ENCODE measurements at places on chromosomes 3 and 15.

DNA sequence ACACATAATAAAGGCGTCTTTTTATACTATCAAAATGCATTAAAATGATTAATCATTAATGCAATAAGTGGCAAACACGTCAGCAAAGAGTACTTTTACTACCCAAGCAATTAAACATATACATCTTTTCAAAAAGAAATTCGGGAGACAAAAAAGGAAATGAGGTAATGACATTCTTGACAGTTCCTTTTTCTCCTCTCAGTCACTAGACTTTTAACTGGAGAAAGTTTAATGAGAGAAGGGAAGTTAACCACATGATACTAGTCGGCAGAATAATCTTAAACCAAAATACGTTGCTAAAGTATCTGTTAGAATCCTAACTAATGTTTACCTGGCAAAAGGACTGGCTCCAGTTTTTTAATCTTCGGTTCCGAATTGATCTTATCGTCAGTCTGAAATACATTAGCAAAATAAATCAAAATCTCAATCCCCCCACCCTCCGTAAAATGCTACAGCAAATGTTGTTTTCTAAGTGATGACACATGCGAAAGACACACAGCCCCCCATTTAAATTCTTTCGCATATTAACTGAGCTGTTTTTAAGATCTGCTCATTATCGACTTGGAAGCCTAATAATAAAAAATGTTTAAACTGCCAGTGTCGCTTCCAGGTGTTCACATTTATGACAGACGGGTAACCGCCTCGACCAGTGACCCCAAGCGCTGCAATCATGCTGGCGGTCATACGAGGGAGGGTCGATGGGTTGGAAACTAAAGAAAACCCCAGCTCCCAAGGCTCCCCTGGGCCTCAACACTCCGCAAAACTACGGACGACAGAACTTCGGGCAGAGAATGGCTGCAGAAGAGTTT is 778 bp downstream of the MTMR10 start:
- DNase-seq = no peak

DNA sequence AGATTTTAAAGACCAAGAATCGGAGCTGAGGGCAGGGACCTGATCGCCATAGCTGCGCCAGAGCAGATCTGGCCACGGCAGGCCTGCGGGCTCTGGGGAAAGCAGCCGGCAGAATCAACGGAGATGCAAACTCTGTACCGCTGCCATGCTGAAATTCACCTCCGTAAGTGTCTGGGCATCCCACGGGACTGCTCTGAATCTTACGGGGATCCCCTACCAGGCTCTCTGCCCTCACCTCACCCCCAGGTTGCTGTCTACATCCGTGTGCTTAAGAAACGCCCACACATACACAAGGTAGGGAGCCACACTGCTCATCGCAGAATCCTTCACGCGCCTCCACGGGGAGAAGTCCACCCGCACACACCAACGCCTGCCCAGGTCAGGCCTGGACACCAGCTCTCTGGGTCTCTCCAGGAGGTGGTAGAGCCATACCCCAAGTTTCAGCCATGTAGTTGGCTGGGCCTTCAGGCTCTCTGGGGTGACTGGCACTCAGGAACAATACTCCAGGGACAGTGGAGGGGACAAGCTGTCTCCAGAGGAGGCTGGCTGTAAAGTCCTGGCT is 33.5 kb downstream of the FAM174B start:
- no peak for DNase-seq

GRCh38 chr3:118000219-118000618 is 1034.4 kb downstream of the IGSF11 start:
- DNase-seq = no peak

DNA sequence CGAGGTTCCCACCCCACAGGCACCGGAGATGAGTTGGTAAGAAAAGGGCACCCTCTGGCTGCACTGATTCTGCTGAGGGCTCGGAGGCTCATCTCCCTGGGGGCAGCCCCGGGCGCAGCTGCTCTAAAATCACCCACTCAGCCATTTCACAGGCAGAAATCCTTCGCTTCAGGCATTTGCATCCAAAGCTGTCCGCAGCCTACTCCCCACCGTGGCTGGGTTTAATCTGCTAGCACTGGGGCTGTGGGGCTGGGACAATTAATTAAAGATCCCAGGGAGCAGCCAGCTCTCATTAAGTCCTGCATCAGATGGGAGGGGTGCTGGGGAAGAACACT is 104.3 kb upstream of the PRR20G start:
- no peak for DNase-seq

- DNase-seq = no peak
These were observed 289.7 kb upstream of the CHRM5 start for GRCh38 chr15:33678602-33679001.

DNA sequence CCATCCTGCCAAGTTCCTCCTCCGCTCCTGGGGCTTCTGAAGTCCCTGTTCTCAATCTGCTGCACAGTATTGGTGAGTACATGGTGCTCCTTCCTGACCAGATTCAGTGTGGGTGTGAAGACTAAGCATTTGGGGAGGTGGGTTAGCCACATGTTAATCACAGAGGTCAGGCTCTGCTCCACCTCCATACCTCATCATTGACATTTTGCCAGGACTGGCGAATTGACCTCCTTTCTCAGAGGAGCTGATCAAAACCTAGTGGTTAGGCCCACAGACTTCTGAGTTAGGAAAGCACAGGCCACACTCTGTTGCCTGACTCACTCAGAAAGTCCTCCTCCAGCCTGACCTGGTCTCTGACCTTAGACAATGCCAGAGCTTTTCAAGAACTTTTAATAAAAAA is 8.4 kb upstream of the RPS17 start:
- no peak for DNase-seq

GRCh38 chr3:69842789-69843188 is 103.5 kb downstream of the MITF start:
- DNase-seq = no peak

DNA sequence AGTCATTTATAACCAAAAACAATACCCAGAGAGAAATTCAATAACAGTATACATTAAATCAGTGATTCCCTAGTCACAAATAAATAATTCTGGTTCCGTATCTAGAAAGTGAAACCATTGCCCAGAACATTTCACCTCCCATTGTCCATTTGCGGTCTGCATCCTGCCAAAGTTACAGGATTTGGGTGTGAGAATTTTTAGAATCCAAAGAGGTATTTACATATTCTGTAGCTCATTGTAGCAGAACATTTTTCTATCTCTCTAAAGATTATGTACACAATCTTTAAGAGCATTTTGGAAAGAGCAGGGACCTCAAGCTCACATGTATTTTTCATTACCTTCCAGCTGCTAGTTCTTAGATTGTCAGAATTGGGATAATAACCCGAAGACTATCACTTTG is 261.6 kb downstream of the CHL1 start:
- no peak for DNase-seq

GRCh38 chr3:112617285-112617684 is 23.7 kb downstream of the CCDC80 start:
- no peak for DNase-seq

DNA sequence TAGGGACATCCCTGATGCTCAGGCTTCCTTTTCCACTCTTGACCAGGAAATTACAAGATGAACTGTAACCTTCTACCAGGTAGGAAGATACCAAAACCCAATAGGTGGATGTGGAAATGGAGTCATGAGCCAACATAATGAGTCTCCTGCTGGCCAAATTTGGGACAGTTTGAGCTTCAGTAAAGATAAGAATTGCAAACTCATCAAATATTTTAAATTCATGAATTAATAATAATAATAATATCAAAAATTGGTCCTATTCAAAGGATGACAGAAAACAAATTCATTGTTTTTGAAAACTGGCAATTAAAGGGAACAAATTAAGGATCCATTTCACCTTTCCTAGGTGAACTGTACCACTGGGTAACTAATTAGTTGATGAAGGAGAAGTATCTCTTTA is 309.7 kb downstream of the NEK10 start:
- no peak for DNase-seq

GRCh38 chr3:195098741-195099525 is 172.0 kb downstream of the XXYLT1 start:
- DNase-seq = no peak

DNA sequence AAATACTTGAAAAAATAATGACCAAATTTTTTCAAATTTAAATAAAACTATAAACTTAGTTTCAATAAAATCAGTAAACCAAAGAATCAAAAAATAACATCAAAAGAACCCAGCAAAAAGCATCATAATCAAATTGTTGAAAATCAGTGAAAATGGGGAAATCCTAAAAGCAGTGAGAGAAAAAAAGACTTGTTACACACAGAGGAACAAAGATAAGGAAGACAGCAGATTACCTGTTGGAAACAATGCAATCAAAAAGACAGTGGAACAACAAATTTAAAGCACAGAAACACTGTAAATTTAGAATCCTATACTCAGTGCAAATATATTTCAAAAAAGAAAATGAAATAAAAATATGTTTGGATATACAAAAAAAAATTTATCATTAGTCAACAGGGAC is 156.2 kb upstream of the LMCD1 start:
- no peak for DNase-seq

GRCh38 chr3:162437480-162437879 is 940.9 kb downstream of the OTOL1 start:
- DNase-seq = no peak

GRCh38 chr3:17258823-17259436 is 374.2 kb downstream of the PLCL2 start:
- no peak for DNase-seq

DNA sequence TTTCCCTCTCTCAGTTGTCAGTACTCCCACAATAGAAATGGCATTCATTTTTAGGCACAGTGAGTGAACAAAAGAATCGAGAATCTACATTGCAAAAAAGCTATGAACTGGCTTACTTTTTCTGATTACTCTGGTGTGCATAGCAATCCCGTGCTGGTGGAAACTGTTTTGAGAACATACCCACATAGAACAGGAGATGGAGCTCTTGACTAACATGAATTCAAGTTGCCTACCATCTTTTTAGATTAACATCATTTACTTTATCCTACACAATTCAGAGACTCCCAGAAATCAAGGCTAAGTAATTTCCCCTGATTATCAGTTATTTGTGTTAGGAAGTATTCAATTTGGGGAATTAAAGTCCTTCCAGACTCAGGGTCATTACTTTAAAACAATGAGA is 326.6 kb downstream of the ARPP21 start:
- no peak for DNase-seq

DNA sequence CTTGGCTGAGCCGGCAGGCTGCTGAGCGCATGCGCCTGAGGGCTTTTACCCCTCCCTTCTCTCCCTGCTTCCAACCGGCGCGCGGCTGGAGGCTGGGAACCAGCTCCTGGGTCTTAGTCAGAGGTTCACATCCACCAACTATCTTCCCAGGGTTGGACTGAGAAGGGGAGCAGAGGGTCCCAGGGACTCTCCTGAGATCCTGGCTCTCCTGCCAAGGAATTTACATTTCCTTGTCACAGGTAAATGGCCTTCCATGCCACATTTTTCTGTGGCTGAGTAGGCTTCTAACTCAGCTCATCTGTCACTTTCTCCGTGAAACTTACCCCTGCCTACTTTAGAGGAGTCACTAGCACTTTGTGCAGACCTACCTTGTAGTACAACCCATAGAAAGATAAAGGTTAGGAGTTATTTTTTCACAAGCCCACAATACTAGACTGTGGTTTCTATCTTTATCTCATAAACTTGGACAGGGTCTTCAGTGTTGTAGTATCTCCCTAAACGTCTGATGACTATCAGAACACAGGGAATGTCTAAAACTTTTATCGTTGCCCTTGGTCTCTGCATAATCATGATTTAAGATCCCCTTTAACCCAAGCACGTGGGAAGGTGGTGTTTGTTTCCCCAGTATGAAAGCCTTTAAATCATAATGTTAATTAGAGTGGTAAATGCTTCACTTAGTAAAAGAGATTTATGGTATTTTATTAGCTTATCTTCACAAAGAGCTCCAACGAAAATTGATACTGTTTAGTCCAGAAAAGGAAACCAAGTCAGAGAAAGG is 638 bp upstream of the TBC1D5 start:
- no peak for DNase-seq

DNA sequence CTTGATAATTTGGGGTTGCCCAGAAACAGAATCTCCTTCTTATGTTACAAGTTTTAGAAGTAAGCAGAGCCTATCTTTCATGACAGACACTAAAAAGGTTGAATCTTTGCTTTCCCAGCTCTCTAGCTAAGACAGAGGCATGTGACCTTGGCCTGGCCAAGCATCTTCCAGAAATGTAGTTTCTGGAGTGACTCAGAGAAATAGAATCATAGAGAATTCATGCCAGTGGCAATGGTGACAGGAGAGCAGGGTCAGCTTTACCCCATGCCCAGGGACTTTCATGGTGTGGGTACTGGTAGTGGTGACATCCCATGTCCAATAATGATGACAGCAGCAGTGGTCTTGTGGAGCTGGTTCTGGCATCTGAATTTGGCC is 4.0 kb upstream of the PARP6 start:
- DNase-seq = no peak

DNA sequence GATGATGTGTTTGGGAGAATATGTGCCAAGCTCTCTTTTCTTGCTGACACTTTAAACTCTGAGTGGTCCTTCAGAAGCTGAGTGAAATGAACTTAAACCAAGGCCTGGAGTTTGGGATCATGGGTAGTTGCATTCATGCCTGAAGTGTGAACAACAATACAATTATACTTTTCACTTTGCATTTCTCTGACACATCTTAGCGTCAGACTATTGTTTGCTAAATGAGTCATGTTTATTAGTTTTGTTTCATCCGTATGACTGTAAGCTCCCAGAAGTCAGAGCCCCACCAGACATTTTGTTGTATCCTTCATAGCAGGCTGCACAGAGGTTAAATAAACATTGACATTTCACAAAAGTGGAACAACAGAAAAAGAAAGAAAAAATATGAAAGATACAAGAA is 542.6 kb downstream of the TUSC7 start:
- no peak for DNase-seq

GRCh38 chr15:31476866-31477265 is 150.2 kb downstream of the KLF13 start:
- no peak for DNase-seq

DNA sequence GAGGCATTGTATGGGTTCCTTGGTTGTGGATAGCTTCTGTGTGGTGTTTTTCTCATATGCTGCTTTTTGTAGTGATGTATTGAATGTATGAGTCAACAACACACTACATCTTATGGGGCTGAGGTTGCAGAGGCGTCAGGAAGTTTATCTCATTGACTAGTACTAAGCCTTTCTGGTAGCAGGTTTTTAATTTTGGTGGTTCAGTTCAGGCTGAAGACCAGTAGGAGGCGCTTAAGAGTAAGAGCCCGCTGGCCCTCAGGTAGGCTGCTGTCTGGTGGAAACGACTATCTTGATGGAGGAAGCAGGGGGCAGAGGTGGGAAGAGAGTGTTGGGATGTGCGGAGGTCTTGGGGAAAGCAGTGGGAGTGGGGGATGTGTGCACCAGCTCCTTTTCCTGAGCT is 62.4 kb downstream of the RTP4 start:
- no peak for DNase-seq

DNA sequence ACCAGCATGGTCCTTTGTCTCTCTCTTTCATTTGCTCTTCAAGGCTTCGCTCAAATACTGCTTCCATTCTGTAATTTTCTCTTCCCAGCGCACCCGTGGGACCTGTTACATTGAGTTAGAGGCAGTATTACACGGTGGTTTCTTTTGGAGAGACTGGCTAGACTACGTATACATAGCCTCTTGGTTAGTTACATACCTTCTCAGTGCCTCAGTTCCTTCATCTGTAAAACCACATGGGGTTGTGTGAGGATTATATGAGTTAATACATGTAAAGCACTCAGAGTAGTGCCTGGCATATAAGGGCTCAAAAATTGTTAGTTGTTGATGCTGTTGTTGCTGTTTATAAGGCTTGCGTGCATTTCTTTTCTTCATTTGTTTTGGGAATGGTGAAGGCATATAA is 33.8 kb downstream of the UBE2E2 start:
- no peak for DNase-seq

- no peak for DNase-seq
These were observed 533.0 kb upstream of the SEMA6D start for GRCh38 chr15:47184003-47184907.

All from stimulated activated CD4-positive, alpha-beta T cell treated with anti-CD3 and anti-CD28 coated beads, TNF-alpha, amount 100 ng/mL, for 24 hours (primary cell).